ENCODE measurements at places on chromosomes 12 and 14. TPM values are rescaled to one million over a fixed set of nuclear protein-coding genes. Genes with fewer than 3 reads are reported as not detected.

Gene GPX2
- total RNA-seq: 242 TPM

Gene EMP1
- 93.2 TPM for total RNA-seq

Gene ENDOU
- total RNA-seq: not detected

Gene KRT72
- not detected for total RNA-seq

Data from A549 treated with RU486 at 1 μM for 4 hours (cell line).